ENCODE measurements at places on chromosomes 2 and 18. TPM values are rescaled to one million over a fixed set of nuclear protein-coding genes. Genes with fewer than 3 reads are reported as not detected.

The LIMS2 gene
- 2.2 TPM for polyA plus RNA-seq

DNA sequence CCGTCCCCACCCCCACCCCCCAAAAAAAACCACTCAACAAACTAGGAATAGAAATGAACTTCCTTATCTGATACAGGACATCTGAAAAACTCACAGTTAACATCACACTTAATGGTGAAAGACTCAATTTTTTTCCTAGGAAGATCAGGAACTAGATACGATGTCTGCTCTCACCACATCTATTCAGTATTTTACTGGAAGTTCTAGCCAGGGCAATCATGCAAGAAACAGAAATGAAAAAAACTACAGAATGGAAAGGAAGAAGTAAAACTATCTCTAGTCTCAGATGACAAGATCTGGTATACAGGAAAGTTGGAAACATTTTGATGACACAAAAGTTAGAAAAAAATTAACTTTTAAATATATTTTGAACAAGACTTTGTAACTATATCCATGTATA lies 114.4 kb upstream of the FZD5 start:
- H3K4me1 ChIP-seq, result peaks cover 3% of the 10 kb centered on the region
- no peaks in the 10 kb centered on the region for H3K27me3 ChIP-seq
- DNase-seq, result no peak
- H3K36me3 ChIP-seq, result no peaks in the 10 kb centered on the region
- no peak overlapping the region for H3K4me3 ChIP-seq

- no peak for DNase-seq
- no peak overlapping the region for H3K4me3 ChIP-seq
- H3K27ac ChIP-seq, result no peak overlapping the region
- H3K4me1 ChIP-seq, result no peaks in the 10 kb centered on the region
These were observed 76.7 kb upstream of the DTNA start for GRCh38 chr18:34633368-34633767.

The BUB1 gene
- 12.9 TPM for polyA plus RNA-seq

DNA sequence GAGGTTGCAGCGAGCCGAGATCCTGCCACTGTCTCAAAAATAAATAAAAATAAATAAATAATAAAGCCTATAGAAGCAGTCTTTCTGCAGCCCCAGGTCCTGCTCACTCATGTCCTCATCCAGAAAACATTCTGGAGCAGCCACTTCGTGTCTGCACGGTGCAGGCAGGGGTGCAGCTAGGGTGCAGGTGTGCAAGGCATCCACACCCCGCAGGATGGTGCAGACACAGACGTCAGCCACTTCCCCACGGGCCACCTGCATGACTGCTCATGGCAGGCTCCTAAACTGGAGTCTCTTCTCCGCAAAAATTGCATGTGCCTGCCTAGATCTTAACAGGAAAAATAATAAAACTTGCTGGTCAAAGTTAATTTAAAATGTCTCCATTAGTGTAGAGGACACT lies 80.2 kb upstream of the SNTG2 start:
- no peaks in the 10 kb centered on the region for H3K36me3 ChIP-seq
- H3K4me1 ChIP-seq, result no peaks in the 10 kb centered on the region
- DNase-seq, result no peak

Measured in small intestine (tissue), 16 donors.